Suppressor macrophage (primary cell): ENCODE measurements at places on chromosomes 4 and X.

DNA sequence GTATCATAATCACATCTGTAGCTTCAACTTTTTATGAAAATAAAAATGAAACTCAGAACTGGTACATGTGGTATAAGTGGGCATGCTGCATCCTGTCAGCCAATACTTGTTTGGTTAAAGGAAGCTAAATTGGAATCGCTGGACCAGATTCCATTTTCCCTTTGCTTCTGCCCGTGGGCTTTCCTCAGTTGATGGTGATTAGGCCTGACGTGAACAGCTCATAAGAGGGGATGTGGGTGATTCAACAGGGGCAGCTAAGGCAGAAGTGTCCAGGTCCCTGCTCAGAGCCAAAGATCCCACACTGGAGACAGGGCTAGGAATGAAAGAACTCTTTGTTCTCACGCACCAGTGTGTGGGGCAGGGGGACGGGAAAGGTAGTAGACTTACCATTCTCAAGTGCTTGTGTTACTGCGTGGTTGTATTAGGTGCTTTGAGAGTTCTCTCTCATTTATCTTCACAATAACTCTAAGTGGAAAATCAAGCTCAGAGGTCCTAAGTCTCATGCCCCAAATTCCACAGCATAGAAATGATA lies 63.2 kb upstream of the GUCY1A1 start:
- no peak for DNase-seq

GRCh38 chr4:2253160-2254084 lies 8.5 kb downstream of the MXD4 start:
- DNase-seq = no peak

DNA sequence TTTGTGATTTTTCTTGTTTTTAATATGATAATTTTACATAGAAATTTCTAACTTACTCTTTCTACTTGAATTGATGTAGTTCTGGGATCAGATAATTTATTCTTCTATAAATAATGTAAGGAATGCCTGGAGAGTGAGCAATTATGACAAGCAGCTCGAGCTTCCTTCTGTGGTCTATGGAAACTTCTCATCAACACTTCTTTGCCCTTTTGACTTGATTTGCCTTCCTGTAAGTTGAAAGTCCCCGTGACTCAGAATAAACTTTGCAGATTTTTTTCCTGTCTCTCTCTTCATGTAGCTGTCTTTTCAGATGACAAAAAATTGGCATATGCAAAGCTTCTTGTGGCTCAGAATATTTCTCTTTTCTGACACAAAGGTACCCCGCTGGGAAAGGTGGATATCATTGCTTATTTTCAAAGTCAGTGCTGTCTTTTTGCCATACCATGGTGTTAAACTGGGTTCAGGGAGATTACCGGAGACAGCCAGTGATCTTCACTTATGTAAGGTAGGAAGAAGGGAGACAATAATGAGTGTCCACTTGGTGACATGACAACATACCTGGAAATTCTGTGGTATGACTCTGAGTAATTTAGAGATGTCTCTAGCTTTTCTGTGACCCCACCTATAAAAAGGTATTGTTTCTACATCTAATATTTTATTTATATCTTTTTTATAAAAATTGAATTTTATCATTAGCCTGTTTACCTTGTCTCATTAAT lies 278.6 kb upstream of the GNPDA2 start:
- DNase-seq = no peak

- no peak for DNase-seq
Measured at GRCh38 chrX:154401045-154401799, 3.0 kb downstream of the RPL10 start.

DNA sequence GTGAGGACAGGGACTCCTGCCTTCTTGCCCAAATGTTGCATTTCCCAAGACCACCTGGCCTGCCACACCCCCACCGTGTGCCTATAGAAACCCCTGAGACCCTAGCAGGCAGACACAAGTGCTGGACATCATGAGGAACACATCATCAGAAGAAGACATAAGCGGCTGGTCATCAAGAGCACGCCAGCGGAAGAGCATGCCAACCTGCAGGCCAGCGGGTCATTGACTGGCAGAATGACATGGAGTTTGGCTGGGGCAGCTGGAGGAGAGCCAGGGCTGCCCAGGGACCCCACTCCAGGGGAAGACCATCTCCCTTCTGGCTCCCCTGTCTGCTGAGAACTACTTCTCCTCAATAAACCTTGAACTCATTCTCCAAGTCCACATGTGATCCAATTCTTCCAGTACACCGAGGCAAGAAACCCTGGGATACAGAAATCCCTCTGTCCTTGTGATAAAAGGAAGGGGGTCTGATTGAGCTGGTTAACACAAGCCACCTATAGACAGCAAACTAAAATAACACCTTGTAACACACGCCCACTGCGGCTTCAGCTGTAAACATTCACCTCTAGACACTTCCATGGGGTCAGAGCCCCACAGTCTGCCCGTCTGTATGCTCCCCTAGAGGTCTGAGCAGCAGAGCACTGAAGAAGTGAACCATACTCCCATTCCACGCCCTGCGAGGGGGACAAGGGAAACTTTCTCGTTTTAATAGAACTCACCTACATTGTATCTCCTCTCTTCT lies 164.8 kb upstream of the EMCN start:
- no peak for DNase-seq
